ENCODE measurements at places on chromosomes 2 and 18.

DNA sequence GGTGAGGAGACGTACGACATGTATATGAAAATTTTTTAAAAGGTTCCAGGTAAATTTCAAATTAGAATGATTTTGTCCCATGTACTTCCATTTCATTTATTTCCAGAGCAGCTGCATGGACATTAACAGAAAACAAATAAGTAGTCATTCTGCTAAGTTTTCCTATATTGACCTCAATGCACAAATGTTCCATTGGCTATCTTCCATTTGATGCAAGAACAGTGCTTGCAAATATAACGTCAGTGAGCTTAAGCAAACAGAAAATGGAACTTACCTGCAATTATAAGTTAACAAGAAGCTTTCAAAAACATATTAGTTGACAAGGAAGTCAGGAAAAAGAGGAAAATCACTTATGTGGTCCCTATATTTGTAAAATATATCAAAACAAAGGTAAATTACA is 16.6 kb downstream of the PAIP2B start:
- DNase-seq: no peak

- DNase-seq: no peak
Observed at GRCh38 chr2:234448506-234449184, 48.2 kb downstream of the ARL4C start.

DNA sequence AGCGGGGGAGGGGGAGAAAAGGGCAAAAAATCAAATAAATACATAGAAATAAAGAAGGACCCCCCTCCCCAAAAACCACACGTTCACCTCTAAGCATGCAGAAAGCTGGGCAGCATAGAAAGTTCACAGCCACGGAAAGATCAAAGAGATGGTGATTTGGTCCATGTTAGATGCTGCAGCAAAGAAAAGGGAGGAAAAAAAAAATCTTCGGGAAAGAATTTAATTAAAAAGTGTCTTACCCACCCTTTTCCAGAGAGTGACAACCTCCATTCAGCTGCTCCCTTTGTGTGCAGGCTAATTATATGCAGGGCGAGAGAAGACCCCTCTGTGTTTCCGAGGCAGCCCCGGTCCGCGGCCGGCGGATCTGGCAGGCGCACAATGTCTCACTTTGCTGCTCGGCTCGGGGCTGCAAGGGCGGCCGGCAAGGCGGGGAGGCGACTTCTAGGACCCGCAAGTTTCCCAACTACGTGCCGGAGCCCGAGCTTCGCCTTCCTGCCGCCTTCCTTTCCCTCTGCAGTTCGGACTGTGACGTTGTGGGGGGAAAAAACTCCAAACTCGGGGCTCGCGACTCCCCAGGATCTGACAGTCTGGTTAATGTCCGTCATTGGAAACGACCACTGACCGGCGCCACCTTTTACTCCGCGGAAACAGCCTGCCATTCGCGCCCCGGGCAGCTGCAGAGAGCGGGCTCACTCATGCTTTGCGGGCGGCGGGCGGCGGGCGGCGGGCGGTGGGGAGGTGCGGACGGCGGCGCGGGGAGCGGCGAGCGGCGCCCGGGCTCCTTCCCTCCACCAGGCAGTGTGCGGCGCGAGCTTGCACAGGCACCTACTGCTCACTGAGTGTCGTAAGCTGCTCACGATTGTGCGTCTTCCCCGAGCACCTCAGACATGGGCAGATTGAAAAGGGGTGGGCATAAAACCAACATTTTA is at the start of gene LRRTM1:
Gene LRRTM1 (minus strand): TSS at position 844 of the 929 bp plus-strand sequence. CDS start 933 bp downstream, outside the sequence.
- DNase-seq: no peak

DNA sequence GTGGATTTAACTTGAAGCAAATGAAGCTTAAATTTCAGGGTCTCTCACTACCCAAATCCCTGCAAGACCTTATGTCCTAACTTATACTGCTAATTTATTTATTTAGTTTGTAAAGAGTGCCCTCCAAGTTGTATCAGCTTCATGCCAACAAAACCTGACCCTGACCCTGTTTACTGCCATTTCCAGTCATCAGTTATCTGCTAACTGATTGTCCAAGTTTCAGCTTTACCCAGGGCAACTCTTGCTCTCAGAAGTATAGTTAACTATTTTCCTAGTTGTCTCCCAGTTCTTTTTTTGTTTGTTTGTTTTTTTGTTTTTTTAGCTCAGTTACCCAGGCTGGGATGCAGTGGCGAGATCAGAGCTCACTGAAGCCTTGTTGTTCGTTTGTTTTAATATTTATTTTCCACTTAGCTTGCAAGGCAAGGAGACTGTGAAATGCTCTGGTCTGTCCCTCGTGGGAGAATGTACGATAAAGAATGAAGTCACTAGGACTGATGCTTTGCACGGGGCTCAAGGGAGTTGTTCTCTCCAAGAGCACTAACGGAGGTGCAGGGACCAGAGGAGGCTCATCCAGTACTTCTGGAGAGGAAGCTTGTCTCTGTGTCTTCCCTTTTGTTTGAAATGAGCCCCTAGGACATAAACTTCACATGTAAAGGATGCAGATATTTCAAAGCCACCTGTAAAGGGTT is 35.3 kb downstream of the MYOM1 start:
- DNase-seq: no peak

DNA sequence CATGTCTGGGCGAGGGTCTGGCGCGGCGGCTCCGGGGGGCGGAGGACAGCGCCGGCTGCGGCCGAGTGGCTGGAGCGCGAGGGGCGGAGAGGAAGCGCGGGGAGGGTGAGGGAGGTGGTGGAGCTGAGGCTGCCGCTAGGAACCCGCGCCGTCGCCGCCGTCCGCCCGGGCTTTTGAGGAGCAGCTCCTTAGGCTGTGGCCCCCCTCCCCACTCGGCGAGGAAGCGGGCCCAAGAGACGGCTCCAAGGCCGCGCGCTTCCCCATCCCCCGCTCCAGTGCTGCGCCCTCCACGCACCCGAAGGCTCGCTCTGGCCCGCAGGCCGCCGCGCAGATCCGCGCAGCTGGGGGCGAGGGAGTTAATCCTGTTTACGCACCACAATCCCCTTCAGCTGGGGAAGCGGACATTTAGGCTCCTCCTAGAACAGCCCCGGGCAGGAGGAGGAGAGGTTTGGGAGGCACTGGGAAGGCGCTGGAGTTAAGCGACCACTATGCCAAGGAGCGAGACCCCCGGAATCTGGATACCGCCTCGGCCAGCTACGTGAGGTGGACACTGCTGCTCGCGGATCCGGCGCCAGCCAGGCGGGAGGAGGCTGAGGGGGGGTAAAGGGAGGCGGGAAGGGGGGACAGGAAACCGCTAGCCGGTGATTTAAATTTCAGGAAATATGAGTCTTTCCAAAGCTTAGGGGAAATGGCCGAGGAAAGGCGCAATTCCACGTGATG is at the start of gene CNRIP1:
Gene CNRIP1 (minus strand): TSS at position 552 of the 720 bp plus-strand sequence. CDS start 549 bp downstream, at position 3.
- peak; percentile 60 for DNase-seq

DNA sequence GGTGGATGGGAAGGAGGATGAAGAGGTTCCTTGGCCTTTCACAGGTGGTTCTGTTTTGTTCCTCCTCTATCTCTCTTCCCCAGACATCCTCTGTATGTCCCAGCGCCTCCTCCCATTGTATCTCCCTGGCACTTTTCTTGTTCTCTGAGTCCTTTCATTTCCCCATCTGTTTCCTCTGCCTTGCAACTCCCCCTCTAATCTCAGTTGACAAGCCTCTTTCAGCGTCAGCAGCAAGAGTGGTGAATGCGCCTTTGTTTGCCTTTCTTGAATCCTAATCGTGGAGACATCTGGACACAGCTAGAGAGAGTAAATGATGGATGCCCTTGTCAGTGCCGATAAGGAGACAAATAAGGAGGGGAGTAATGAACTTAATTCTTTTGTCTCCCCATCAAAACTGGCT is 167.0 kb downstream of the NDUFA10 start:
- no peak for DNase-seq

- DNase-seq: peak; percentile 46
Observed at GRCh38 chr18:54149078-54149697, 75.3 kb downstream of the MBD2 start.

DNA sequence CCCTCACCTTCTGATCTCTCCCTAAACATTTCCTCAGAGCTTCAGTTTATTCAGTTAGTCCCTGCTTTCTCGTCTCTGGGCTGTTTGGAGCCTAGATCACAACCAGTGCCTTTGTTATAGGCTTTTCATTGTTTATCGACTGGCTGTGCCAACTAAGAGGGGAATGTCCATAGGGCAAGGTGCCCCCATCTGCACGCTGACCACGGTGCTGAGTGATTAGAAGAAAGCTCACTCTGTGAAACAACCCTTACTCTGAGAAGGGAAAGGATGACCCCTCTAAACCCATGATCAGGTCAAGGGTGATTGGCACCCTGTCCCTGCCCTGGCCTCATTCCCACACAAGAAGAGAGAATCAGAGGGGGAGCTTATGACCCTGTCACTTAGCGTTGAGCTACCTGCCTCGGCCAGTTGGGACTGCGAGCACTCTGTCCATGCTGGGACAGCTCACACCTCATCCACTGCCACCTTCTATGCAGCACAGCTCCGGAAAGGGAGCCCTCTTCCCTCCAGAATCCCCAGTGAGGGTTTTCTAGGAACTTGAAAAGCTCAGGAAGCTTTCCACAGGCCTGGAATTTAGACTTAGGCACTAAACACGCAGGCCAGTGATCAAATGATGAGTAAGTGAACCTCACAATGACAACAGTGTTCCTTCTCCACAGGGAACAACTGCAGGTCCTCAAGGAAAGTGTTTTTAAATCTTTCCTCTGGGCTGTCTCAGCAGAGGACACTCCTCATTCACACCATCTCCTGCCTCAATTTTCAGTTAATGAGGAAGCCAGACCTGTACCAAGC is 2.3 kb upstream of the ACTG2 start:
- no peak for DNase-seq

GRCh38 chr18:12750715-12751502 is 48.1 kb downstream of the PSMG2 start:
- no peak for DNase-seq

DNA sequence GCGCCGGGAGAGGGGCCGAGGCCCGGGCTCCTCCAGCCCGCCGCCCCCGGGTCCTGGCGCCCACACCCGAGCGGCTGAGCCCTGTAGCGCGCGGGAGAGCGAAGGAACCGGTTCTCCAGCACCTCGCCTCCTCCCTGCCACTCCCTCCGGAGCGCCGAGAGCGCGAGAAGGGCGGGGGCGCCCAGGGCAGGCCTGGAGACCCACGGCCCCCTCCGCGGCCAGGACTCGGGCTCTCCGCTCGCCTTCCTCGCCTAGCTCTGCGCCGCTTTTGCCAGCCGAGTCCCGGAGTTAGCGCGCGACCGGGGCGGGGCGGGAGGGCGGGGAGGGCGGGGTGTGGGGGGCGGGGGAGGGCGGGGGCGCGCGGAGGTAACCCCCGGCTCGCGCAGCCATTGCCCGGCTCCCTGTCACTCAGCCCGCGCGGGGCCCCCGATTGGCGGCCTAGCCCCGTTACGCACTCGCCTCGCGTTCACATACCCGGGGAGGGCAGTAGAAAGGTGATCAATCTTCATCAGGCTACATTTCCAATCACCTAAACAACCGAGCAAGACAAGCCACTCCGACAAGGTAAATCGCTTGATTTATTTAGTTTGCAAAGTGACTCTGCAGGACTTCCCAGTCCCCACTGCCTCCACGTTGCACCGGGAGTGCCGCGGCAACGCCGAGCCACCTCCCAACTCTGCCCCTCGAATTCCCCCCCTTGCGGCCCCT is at the start of gene OTX1:
Gene OTX1 (plus strand): TSS at position 497 of the 708 bp plus-strand sequence. CDS start 2,161 bp downstream, outside the sequence.
- DNase-seq: no peak

GRCh38 chr2:150471813-150472510 is 15.5 kb downstream of the RND3 start:
- no peak for DNase-seq

DNA sequence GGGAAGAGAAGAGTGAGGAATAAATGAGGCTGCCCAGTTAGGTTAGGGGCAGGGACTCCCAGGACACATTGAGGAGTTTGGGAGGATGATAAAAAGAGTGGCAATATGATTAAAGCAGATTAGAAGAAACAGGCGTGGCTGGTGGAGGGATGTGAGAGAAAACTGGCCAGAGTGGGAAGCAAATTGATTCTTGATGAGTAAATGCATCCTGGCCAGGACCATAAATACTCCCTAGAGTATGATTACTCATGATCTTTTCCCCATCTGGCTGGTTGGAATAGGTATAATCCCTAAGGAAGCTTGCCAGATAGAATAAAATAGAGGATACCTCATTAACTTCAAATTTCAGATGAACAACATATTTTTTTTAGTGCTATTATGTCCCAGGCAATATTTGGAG is 21.5 kb upstream of the DAW1 start:
- no peak for DNase-seq

- DNase-seq: peak; percentile 67
Observed at GRCh38 chr2:156456616-156457015, 20.4 kb downstream of the GPD2 start.

GRCh38 chr2:3127710-3128109 is 249.9 kb downstream of the EIPR1 start:
- DNase-seq: no peak

GRCh38 chr18:59129951-59130703 is 9.6 kb upstream of the SEC11C start:
- DNase-seq: no peak

DNA sequence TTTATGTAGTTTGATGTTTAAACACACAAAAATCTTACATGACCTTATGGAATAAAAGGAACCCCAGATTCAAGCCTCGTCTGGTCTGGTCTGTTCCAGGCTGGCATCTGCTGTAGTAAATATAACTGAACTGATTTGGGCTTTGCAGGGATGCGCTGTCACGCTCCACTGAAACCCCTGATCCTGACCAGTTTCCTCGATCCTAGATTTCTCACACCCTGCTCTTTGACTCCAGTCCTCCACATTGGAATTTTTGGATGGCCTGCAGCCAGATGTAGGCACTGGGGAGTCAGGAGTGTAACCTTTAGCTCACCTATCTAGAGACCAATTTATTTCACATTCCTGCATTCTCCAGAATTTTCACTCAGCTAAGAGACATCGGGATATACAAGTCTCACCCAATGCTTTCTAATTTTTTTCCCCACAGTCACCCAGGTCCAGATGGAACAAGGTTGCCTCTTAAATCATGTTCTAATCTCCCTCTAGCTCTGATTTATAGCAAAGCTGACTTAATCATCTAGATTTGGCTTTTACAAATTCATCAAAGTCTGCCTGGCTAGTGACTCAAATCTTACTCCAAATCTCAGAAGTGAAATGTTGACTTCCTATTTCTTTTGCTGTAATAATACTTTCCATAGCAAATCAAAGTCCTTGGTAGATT is 219.6 kb downstream of the CD226 start:
- no peak for DNase-seq

GRCh38 chr2:80166483-80167171 is 137.9 kb downstream of the LRRTM1 start:
- DNase-seq: no peak

- no peak for DNase-seq
Observed at GRCh38 chr2:19360966-19361321, 2.5 kb upstream of the OSR1 start.

DNA sequence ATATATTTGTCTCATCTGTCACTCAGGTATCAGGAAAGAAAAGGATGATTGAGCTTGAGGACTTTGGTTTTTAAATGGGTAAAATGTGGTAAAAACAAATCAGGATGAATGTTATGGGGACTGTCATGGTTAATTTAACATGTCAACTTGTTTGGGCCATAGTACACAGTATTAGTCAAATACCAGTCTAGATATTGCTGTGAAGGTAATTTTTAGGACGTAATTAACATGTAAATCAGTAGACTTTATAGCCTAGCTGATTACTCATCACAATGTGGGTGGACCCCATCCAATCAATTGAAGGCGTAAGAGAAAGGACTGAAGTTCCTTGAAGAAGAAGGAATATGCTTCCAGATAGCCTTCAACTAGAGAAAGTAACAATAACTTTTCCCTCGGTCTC is 275.7 kb upstream of the ZNF804A start:
- no peak for DNase-seq

- DNase-seq: no peak
Observed at GRCh38 chr2:148515120-148515519, 129.4 kb upstream of the EPC2 start.

- DNase-seq: no peak
Observed at GRCh38 chr2:150208689-150209088, 278.8 kb downstream of the RND3 start.
